K562 (cell line): ENCODE measurements at places on chromosomes 11 and 22. TPM values are rescaled to one million over a fixed set of nuclear protein-coding genes. Genes with fewer than 3 reads are reported as not detected.

- DNase-seq = no peak
Measured at GRCh38 chr11:125235071-125235471, 70.5 kb downstream of the PKNOX2 start.

GRCh38 chr22:22663861-22664800, 19.7 kb downstream of the GGTLC2 start:
- DNase-seq = no peak

The PAX6 gene
- 5.7 and 5.9 TPM in 2 replicates for total RNA-seq

DNA sequence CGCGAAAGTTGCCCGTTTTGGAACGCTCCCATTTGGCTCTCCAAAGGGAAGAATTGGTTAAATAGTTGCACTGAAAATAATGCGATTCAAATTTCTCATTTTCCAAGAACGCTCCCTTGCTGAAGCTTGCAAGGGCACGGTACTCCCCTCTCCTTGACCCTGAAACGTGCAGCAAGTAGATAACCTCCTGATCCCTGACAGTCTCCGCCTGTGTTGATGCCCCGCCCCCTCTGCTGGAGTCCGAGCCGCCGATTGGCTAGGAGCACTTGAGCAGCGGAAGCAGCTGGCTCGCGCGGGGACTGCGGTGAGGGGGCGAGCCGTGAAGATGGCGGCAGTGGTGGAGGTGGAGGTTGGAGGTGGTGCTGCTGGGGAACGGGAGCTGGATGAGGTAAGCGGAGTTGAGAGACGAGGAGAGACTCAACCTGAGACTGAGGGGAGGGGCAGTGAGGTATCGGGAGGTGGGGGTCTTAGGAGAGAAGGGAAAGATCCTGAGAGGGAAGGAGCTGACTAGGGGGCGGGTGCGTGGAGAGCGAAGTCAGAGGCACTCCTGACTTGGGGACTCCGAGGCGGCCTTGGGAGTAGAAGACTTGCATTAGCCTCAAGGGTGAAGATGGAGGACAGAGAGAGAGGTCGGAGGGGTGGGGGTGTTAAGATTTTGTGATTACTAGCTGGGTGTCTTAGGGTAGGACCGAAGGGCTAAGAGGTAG, at the start of gene RNF121:
Gene RNF121 (plus strand): TSS at position 310 of the 707 bp plus-strand sequence. CDS start 16 bp downstream, at position 326.
- peak; percentile 98 for DNase-seq

DNA sequence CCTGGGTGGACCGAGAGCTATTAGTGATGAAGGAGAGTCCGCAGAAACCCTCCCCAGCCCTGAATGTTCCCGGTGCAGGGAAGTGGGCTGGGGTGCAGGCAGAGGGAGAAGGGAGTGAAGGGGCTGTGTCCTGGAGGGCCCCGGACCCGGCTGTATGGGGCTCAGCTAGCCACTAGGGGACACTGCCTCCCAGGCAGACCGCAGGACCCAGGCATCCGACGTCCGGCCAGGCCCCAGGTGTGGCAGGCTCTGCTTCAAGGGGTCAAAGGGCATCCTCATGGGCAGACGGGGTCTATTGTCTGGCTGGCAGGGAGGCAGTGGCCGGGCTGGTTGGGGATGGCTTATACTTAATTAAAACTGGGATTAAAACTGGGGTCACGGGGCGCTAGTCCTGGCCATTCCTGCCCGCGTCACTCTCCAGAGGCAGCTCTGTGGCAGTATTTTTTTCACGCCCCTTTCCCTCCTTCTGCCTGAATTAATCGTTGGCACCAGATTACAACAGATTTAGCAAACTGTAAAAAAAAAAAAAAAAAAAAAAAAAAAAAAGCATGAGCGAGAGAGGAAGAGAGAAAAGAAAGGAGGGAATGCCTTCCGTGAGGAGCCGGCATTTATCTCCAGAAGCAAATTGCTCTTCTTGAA, 5.1 kb downstream of the FLRT1 start:
- DNase-seq = peak; percentile 50

- no peak for DNase-seq
Measured at GRCh38 chr22:28715611-28716010, 26.0 kb downstream of the CHEK2 start.
